Stimulated activated CD8-positive, alpha-beta memory T cell treated with anti-CD3 and anti-CD28 coated beads, Interleukin-4, amount 100 ng/mL, for 1 hour (primary cell): ENCODE measurements at places on chromosomes 6 and 20.

- no peak for DNase-seq
These were observed 47.3 kb downstream of the ATP9A start for GRCh38 chr20:51720854-51721253.

DNA sequence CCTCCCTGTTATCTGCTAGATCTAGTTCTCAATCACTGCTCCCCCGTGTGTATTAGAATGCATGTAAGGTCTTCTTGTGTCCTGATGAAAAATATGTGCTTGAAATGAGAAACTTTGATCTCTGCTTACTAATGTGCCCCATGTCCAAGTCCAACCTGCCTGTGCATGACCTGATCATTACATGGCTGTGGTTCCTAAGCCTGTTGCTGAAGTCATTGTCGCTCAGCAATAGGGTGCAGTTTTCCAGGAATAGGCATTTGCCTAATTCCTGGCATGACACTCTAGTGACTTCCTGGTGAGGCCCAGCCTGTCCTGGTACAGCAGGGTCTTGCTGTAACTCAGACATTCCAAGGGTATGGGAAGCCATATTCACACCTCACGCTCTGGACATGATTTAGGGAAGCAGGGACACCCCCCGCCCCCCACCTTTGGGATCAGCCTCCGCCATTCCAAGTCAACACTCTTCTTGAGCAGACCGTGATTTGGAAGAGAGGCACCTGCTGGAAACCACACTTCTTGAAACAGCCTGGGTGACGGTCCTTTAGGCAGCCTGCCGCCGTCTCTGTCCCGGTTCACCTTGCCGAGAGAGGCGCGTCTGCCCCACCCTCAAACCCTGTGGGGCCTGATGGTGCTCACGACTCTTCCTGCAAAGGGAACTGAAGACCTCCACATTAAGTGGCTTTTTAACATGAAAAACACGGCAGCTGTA is 73.4 kb downstream of the PTPN1 start:
- no peak for DNase-seq

GRCh38 chr6:116115781-116116180 is 10.2 kb downstream of the COL10A1 start:
- DNase-seq, result no peak

DNA sequence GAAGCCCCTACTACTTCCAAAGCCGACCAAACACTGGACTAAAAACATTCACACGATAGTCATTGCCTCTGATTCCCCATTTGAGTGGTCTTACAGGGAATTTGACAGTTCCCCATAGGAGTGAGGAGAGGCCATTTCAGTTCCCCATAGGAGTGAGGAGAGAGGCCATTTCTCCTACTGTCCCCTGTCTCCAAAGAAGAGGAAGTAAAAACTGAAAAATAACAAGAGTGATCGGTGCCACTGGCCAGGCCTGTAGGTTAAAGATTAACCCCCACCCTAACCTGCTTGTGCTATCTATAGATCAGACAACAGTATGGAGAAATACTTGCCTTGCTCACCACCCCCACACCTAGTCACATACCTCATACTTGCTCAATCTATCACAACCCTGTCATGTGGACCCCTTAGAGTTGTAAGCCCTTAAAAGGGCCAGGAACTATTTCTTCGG is 204.0 kb upstream of the MOCS1 start:
- DNase-seq, result no peak

GRCh38 chr6:88376768-88377387 is 210.7 kb upstream of the CNR1 start:
- DNase-seq, result no peak

GRCh38 chr6:4318321-4318720 is 182.9 kb upstream of the ECI2 start:
- no peak for DNase-seq

- no peak for DNase-seq
These were observed 11.1 kb downstream of the NRN1 start for GRCh38 chr6:5995658-5995948.

DNA sequence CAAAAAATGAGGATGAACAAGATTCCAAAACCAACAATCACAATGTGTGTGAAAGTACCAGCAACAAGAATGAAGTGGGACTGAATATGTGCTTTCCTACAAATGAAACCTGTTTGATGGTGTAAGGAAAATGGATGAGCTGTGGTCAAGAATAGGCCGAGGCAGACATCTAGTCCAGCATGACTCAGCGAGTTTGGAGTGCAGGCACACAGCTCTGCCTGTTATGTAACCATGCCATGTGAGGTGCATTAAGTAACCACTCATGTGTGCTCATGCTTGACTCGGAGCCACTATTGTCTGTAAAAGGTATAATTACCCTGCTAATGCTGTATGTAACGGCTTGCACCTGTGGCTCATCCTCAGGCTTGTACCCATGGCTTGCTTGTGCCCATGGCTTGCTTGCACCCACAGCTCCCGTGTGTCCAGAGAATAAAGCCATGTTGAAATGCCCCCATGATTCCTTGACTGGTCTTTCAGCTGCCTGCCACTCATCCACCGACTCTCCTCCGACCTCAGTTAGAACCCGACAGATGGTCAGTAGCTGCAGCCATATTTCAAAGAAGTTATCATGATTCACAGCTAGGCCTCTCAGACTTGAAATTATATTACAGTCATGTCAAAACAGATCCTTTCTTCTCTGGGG is 98.7 kb downstream of the BACH2 start:
- no peak for DNase-seq

DNA sequence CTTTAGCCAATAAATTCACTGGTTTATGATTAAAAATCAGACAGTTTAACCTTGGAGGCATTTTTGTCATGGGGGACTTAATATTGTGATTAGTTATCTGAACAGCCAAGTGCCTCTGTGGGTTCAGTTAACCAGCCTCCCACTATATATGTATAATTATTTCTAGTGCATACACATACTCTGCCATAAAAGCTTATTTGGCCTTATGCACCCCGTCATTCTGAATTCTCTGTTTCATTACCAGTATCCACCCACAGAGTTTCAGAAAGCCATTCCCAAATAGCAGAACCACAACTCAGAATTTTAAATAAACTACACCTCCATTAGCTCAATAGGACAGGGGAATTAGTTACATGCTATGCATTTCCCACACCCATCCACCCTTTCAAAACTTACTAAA is 279.7 kb downstream of the ZFAND3 start:
- DNase-seq, result no peak

DNA sequence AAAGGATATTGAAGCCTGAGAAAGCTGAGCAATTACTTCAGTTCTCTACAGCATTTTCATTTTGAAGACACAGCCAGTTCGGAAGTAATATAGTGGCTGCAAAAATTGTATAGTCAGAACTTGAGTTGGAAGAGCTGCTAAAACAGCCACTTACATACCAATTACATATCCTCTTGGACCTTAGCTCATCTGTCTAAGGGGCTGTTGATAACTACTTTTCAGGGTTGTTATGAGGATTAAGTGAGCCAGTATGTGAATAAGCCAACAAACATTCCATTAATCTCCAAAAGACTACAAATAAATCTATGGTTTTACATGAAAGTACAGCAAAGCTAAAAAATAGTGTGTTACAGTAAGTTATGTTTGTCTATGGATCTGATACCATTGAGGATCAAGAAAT is 59.7 kb downstream of the TMEM200A start:
- no peak for DNase-seq

DNA sequence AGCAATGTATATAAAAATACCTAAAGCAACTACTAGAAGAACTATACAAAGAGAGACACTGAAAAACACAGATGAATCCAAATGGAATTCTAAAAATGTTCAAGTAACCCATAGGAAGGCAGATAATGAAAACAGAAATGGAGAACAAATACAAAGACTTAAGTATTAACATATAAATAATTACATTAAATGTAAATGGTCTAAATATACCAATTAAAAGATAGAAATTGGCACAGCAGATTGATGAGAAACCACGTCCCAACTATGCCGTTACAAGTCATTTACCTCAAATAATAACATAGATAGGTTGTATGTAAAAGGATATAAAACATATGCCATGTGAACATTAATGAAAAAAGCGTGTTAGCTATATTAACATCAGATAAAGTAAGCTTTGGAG is 40.1 kb downstream of the CEP85L start:
- no peak for DNase-seq

DNA sequence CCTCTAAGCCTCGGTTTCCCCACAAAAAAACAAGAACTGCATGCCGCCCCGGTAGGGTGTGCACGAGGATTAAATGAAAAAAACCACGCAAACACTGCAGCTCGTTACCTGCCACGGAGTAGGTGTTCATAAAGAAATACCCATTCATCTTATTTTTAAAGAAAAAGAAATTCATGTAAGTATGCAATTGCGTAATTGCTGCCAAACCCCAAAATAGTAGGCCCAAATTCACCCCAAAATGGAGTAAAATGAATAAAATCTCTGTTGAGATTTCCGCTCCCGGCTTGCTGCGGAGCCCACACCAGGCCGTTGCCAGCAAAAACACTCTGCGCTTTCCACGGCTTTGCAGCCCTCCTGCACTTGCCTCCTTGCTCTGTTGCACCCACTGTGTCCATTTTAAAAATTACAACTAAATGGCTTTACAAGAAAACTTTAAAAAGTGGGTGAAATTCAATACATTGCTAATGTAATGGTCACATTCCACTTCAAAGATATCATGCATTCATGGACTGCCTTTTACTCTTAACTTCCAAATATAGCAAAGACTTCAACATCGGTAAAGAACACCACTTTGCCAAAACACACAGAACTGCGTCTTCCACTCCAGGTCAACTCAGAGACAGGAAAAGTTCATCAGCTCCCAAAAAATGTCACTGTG is 125.0 kb downstream of the ZMYND8 start:
- no peak for DNase-seq

GRCh38 chr6:18412644-18413043 is 25.5 kb downstream of the RNF144B start:
- DNase-seq, result no peak

DNA sequence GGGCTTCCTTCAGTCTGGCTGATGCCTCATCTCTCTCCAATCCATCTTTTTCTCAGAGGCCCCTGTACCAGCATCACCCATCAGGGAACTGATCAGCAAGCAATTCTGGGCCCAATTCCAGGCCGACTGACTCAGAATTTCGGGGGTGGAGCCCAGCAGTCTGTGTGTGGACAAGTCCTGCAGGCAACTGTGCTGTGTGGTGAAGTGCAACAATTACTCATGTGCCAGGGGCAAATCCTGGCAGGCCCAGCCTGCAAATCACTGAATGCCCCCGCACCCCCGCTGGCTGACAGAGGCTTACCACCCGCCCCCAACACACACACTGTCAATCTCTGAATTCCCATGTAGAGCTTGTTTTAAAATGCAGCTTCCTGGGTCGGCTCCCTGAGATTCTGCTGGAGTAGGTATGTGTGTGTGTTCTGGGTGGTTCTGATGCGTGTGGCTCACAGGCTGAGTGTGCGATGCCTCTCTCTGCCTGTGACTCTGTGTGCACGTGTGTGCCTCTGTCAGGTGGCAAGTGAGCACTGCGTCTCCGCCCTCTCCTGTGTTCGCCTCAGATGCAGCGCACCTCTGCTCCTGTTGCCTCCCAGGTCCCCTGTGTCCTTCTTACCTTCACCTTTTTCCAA is 45.4 kb downstream of the SSR1 start:
- DNase-seq, result no peak

DNA sequence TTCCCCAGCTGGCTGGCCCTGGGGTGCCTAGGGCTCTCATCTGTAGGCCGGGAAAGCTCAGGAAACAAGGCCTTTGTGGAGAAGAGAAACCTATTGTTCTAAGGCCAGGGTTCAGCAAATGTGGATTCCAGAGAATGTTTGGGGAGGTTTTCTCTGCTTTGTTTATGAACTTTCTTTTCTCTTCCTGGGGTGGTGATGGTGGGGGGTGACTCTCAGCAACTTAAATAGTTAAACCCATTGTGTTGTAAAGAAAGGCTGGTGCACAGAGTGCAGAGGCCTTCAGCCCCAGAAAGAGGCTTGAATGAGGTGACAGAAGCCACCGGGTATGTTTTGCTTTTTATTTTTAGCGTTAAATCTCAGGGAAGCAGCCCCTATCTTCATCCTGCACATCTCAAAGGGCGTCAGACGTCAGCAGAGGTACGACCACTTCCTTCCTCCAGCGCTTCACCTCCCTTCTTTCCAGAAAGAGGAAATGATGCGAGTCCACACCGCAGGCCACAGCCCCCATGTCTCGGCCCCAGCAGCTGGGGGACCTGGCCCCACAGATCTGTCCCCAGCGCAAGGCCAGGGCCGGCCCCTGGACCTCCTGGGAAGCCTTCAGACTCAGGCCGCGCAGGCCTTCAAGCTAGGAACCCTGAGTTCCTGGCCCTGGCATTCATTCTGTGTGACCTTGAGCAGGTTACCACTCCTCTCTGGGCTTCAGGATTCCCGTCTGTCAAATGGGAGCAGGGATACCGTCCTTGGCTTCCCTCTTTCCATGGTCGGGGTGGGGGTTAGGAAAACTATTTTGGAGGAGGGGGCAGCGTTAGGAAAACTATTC is 605 bp upstream of the PPP1R16B start:
- DNase-seq, result peak; percentile 57

- peak; percentile 59 for DNase-seq
These were observed 31.9 kb upstream of the TXLNB start for GRCh38 chr6:139323511-139324300.

DNA sequence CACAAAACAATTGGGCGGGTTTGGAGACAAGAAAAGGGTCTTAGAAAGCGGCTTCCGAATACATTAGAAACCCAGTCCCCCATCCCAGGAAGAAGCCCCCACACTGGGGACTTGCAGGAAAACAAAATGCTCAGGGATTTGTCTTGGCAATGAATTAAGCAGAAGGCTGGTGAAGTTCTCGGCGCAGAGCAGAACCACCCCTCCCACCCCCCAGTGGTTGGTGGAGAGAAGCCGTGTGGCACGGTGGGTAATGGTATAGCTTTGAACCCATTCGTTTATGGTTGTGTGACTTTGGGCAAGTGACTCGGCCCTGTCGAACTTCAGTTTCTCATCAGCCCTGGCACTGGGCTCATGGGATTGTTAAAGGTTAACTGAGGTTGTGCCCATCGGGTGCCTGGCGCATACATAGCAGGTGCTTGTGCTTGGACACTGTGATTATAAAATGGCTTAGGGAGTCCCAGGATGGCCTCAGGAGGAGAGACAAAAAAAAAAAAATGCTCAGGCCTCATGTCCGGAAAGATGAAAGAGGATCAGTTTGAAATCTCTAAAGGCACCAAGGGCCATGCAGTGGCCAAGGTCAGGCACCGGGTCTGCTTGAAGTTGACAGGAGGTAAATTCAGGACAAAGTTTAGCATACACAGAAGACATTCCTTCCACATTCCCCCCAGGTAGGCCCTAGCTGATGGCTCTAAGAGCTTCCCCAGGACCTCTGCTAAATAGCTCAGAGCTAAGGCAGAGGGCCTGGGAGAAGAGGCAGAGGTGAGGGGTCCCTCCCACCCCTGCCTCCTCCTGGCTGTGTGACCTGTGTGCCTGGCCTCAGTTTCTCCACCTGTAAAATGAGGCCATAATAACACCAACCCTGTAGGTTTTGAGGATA is 120.1 kb upstream of the PTPN1 start:
- DNase-seq, result no peak
